ENCODE measurements at places on chromosomes 4 and X. TPM values are rescaled to one million over a fixed set of nuclear protein-coding genes. Genes with fewer than 3 reads are reported as not detected.

- DNase-seq = no peak
Measured at GRCh38 chr4:128444544-128445302, 157.1 kb upstream of the PGRMC2 start.

GRCh38 chr4:67436742-67437141 lies 108.6 kb downstream of the CENPC start:
- DNase-seq = no peak

DNA sequence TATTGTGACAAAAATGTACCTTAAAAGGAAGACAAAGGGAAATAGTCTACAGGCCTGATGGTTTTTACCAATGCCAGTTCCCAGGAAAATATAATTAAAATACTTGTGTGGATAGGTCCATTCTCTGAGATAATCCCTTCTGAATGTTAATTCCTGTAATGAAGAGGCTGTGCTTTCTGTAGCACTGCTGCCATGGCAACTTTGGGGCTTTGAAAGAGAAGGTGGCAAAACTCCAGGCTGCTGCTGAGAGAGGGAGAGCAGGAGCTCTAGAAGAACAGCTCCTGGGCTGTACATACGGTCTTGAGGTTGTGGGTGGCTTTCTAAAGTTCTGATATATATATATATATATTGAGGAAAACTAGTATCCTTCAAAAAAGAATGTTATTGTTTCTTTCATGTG lies 125.4 kb downstream of the PDLIM5 start:
- peak; percentile 77 for DNase-seq

DNA sequence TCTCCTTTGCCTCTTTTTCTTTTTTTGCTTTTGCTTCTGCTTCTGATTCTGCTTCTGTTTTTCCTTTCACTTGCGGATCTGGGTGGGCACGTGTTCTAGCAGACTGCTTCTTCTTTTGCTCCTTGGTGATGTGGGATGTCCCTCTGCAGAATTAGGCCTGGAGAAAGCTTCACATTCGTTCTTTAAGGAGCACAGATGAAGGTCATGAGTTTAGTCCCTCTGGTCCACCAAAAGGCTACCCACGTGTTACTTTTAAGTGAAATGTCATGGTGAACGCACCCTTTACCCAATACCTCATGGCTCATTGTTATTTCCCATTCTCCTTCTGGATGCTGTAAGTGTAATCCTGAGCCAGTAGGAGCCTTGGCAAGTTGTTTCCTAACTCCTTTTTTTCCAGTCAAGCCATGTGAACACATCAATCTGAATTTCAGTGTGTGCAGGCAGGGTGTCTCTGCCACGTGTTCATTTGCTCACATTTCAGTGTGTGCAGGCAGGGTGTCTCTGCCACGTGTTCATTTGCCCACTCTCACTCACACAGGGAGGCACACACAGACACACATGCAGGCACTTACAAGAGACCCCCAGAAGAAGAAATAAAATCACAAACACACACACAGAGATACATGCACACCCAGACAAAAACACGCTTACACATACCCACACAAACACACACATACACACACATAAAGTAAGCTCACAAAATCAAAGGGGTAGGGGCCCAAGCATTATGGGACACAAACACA lies 36.9 kb downstream of the NBDY start:
- DNase-seq = no peak

- DNase-seq = no peak
Measured at GRCh38 chr4:76035799-76036380, at the start of gene CXCL11. CXCL11 (minus strand) TSS chr4:76036070; CDS start chr4:76035987, 83 bp downstream.

DNA sequence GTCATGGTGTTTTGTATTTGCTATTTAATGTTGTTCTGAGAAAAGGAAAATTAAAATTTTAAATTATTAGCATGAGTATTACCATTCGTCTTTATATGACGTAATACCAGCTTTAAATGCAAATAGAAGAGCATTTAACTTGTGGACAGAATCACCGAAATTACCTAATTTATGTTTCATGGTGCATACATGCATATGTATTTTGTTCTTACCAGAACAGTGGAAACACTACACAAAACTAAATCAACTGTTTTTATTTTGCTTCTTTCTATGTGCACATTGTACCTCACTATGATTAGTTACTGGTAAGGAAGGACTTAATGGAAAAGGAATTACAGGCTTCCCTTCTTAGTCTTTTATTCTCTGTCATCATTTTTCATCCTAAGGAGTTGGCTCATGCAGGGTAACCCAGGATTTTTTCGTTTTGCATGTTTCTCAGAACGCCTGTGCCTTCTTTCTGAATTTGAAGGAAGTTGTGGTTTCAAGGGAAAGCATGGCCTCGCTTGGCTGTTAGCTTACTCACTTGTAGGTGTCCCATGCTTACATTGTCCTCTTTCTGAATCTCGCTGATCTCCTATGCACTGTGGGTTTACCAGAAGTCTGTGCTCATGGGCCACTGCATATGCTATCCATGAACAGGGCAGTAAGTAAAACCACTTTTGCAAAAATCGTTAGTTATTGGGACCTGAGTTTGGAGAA lies 300.0 kb upstream of the PUDP start:
- DNase-seq = no peak

DNA sequence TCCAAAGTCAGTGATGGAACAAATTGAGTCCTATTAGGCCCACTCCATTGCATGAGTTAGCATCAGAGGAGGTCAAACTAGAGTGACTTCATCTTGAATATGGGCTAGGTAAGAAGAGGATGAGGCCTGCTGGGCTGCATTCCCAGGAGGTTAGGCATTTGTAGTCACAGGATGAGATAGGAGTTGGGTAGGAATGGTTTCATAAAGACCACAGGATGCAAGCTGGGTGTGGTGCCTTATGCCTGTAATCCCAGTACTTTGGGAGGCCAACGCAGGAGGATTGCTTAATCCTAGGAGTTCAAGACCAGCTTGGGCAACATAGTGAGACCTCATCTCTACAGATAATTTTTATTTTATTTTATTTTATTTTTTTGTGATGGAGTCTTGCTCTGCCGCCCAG lies 26.8 kb downstream of the PDGFRA start:
- DNase-seq = peak; percentile 70

- DNase-seq = peak; percentile 54
Measured at GRCh38 chrX:109856974-109857373, 123.9 kb upstream of the ACSL4 start.

DNA sequence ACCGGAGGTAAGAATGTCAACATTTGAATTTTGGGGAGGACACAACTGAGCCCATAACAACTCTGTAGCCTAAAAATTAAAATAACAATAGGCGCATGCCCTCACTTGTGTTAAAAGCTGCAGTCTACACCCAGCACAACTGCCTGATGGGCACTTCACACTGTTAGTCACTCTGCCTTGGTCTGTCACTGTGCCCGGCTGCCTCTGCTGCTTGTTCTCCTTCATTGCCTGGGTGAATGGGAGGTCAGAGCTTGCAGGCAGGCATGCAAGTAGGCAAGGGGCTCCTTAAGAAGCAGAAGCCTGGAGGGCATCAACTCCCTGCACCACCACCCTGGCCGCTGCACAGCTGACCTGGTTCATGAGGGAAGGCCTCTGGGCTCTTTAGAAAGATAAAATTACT lies 374.8 kb downstream of the MID1IP1 start:
- DNase-seq = no peak

DNA sequence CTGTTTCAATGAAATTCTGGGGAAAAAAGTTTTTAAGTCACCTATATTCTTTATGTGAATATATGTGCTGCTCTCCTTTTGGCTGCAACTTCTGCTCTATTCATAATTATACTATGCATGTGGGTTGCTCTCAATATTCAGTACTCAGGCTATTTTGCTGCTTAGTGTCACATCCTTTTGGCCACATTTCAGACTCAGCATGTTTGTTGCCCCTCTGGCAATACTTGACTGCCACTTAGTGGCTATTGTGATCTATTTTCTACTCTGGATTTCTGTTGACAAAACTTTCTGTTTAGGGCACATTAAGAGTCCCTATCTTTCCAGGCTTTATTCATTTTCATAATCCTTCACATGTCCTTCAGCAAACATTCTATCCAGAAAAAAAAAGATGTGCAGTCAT lies 15.8 kb upstream of the CT45A1 start:
- DNase-seq = no peak

GRCh38 chrX:18886344-18887161 lies 97.4 kb downstream of the PHKA2 start:
- DNase-seq = peak; percentile 62

- no peak for DNase-seq
Measured at GRCh38 chrX:75067931-75068330, 88.2 kb downstream of the ABCB7 start.

- no peak for DNase-seq
Measured at GRCh38 chrX:142184756-142185602, 20.1 kb downstream of the MAGEC2 start.

DNA sequence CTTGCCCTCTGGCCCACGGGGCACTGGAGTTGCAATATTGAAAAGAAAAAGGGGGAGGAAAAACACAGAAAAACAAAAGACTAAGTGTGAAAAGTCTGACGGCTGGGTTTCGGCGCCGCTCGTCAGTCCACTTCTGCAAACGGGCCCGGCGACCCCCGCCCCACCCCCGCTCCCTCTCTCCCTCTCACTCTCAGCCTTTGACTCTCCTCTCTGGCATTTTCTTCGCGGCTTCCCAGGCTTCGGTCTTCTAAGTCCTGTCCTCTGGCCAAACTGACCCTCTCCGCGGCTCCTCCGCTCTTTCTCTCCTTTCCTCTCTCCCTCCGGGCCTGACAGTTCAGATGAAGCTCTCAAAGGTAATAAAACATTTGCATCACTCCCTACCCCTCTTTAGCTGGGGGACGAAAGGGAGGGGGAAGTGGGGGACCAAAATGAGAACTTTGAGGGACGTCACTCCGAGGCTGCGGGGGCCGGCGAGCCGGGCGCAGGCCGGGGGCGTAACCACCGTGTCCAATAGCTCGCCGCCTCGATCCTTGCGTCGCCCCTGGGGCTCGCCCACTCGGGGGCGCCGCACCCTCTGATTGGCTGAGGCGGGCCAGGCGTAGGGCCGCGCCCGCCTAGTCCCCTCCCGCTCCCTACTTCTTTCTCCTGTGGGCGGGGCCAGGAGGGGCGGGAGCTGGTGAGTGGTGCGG lies at the start of gene NKX6-1:
TSS of gene NKX6-1 (minus strand) at position 358 of the 689 bp plus-strand sequence. CDS start 1,064 bp downstream, outside the sequence.
- DNase-seq = peak; percentile 92

DNA sequence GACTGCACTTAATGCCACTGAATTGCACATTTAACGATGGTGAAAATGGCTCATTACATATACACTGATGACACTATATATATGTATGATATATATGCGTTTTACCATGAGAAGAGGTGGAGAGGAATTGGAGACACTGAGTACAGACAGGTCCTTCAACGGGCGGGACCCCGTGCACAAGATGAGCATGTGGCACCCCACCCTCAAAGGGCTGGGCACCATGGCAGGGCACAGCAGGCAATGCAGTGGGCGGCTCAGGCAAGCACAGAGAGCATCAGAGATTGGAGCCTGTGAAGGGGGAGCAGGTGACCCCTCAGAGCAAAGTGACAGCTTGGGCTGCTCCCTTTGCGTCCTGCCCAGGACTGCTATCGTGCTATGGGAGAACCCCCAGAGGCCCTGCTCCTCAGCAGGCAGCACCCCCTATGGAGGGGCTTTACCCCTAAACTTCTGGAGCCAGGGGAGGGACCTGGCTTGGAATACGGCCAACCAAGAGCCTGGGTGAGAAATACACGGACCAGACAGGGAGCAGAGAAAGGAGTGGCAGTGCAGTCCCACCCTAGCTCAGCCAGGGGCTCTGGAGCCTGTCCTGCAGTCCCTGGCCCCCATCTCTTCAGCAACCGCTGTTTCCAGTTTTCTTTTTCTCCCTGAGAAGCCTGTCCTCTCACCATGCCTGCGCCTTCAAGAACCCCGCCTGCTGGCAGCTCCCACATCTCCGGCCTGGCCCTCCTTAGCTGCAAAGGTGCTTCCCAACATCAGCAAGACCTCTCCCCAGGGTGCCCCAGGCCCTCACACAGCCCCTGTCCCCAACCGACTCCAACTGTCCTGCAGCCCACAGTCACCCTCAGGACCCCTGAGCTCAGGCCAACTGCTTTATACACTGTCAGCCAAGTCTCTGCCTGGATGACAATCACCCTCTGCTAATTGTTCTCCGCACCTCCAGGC lies 10.5 kb downstream of the SLC6A8 start:
- DNase-seq = no peak

- DNase-seq = peak; percentile 83
Measured at GRCh38 chr4:158033416-158034120, 139.3 kb downstream of the GASK1B start.

DNA sequence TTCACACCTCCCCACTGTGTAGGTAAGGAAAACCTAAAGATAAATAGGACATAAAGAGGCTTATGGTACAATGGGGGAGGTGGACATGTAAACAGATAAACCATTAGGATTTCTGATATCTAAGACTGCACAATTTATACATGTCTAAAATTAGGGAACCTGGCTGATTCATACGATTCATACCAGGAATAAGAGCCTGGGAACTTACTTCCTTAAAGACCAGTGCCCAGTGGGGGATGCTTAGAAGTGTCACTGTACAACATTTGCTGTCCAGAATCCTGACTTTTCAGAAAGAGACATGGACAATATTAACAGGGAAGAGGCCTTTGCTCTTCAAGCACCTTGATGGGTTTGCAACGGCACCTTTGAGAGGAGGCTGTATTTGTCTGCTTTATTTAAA lies 116.8 kb upstream of the KIT start:
- no peak for DNase-seq

DNA sequence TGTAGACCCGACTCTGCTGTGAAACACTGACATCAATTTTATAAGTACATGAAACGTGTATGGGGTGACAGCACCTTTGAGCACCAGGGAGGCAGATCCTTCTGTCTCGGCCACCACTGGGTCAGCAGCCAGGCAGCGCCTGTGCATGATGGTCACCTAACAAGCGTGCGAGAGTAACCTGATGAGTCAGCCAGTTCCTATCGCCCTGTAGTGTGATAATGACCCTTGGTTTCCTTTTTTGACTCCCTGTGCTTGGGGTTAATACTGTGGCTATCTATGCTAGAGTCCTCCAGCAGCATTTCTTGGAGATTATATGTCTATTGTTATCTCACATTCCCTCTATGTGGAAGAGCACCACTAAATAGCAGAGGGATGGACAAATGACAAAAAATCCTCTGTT lies 101.6 kb downstream of the NPNT start:
- no peak for DNase-seq

GRCh38 chr4:137601934-137602333 lies 69.6 kb upstream of the PCDH18 start:
- no peak for DNase-seq

PABPC1L2A gene
- total RNA-seq = not detected

TRMT10A gene
- 4.9 TPM for total RNA-seq

XAGE1B gene
- total RNA-seq = not detected

CXCL5 gene
- total RNA-seq = not detected

CXorf51B gene
- total RNA-seq = not detected

RAB33A gene
- 2.8 TPM for total RNA-seq

TLR2 gene
- total RNA-seq = 0.09 TPM

MAGED1 gene
- total RNA-seq = 319 TPM

HSD17B13 gene
- 0.18 TPM for total RNA-seq

AFF2 gene
- total RNA-seq = 8.3 TPM

ESX1 gene
- total RNA-seq = not detected

MAGEH1 gene
- 88.9 TPM for total RNA-seq

VCX3B gene
- total RNA-seq = 1.3 TPM

All from cardiac muscle cell (in vitro differentiated cells and primary cell).